Forelimb muscle (tissue), 1 donor: ENCODE measurements at places on chromosomes 2 and 18.

- no peak for DNase-seq
Observed at GRCh38 chr2:237546040-237546875, 20.1 kb upstream of the PRLH start.

- DNase-seq = no peak
Observed at GRCh38 chr18:32544088-32544487, 73.4 kb upstream of the GAREM1 start.

DNA sequence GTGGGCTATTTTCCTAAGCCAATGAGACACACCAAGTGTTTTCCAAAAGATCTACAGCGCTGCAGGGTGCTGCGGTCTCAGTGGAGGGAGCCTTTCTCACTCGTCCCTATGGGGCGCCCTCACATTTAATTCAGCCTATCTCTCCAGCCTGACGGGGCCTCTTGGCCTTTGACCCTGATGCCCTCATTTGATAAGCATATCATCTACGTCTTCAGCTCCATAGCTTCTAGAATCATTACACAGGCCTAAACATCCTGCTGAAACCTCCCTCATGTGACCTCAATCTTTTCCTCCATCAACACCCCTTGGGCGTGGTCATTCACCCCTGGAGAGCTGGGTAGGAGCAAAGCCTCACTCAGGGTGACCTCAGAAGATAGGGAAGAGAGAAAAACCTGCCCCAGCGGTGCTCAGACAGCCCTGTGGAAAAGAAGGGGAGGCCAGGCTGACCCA, 57.4 kb downstream of the CYP26B1 start:
- DNase-seq = no peak

GRCh38 chr18:38256366-38256765, 690.8 kb upstream of the CELF4 start:
- DNase-seq = no peak

DNA sequence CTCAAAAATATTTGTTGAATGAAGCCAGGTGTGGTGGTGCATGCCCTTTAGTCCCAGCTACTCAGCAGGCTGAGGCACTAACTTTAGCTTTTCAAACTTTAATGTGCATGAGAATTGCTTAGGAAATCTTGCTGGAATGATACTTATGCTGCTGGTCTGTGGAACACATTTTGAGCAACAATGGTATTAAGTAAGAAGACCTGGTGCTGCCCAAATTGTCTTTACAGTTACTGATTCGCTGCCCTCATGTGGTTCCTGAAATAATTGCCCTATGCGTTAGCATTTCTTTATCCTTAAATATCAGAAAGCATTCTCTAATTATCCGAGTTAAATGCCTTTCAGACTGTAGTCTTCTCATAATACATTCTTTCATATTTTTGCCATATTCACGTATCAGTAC, 76.0 kb upstream of the SESTD1 start:
- DNase-seq = no peak

GRCh38 chr2:11389551-11390398, 45.3 kb upstream of the ROCK2 start:
- no peak for DNase-seq

- DNase-seq = no peak
Observed at GRCh38 chr2:96100893-96101304, 15.5 kb downstream of the ADRA2B start.

GRCh38 chr2:23651187-23652080, 266.5 kb downstream of the KLHL29 start:
- no peak for DNase-seq

GRCh38 chr2:113198048-113198789, 24.4 kb downstream of the PSD4 start:
- DNase-seq = no peak

- DNase-seq = no peak
Observed at GRCh38 chr2:1024981-1025380, 74.3 kb downstream of the SNTG2 start.

DNA sequence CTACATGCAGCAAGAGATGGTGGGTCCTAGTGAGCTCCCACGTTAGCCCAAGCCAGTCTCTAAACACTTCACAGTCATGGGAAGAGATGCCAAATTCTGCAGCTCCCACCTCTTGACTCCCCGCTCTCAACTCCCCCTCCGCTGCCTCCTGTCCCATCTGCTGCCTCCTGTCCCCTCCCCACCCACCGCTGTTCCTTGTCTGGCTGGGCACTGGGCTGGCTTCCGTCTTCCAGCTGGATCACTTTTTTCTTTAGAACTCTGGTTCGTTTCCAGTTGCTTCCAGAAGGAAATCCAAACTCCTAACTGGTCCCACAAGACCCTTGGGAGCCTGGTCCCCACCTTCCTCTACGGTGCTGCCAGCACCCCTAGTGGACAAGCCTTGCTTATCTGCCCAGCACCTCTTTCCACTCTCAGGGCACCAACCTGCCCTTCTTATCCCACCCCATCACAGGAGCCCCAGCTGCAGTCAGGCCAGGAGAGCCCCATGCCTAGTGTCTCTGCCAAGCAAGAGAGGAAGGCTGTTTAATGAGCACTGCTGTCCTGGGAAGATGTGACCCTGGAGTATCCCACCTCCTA, 12.1 kb upstream of the TWIST2 start:
- no peak for DNase-seq

GRCh38 chr2:106113361-106113966, 80.6 kb downstream of the UXS1 start:
- DNase-seq = no peak

- DNase-seq = no peak
Observed at GRCh38 chr2:101291973-101292372, 16.5 kb downstream of the RNF149 start.

DNA sequence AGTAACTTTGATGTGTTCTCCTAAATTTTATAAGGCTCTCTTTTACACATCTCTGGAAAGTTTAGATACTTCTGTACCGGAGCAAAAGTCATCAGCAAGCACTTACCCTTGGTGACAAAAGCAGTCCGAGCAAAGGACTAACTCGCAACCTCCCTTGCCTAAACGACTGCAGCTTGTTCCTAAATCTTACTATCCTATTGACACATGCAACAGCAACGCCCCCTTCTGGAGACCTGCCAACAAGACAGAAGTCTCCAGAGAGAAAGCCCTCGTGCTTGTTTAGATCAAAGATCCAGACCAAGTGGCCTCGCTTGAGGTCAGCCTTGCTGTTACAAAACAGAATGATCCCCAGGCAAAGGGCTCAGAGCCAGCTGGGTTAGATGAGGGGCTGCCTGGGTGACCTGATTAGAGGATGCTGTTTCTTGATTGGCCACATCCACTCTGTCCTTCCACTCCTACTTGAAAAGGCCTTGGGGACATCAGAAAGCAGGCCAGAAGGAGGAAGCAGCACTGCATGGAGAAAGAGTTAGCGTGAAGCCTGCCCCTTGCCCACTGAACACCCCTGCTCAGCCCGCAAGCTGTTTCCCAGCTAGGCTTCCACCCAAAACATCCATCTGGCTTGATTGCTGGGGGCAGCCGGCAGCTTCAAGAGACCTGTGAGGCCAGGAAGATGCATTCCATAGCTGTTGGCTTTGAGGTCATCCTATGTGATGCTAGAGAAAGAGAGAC, 94.3 kb downstream of the HNRNPLL start:
- no peak for DNase-seq

DNA sequence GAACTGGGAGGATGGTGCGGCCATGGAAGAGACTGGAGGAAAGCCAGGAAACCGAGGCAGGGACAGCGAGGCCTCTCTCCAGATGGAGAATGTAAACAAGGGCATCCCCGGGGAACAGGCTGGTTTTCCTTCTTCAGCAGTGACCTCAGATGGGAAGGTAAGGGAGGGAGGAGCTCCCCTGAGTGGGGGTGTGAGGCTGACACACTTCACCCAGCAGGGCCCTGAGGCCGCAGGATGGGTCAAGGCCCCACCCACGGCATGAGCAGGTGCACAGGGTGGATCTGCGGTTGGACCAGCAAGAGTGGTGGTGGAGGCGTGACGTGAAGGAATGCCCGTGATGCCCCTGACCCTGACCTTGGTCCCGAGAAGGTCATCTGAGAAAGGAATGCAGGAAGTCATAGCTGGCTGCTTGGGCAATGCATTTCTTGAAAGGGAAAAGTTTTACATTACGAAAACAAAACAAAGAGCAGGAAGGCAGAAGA, 48.1 kb downstream of the ADCY3 start:
- no peak for DNase-seq

- no peak for DNase-seq
Observed at GRCh38 chr2:157486596-157487270, 42.8 kb upstream of the CYTIP start.

GRCh38 chr2:38153476-38154135, 77.7 kb upstream of the CYP1B1 start:
- no peak for DNase-seq

DNA sequence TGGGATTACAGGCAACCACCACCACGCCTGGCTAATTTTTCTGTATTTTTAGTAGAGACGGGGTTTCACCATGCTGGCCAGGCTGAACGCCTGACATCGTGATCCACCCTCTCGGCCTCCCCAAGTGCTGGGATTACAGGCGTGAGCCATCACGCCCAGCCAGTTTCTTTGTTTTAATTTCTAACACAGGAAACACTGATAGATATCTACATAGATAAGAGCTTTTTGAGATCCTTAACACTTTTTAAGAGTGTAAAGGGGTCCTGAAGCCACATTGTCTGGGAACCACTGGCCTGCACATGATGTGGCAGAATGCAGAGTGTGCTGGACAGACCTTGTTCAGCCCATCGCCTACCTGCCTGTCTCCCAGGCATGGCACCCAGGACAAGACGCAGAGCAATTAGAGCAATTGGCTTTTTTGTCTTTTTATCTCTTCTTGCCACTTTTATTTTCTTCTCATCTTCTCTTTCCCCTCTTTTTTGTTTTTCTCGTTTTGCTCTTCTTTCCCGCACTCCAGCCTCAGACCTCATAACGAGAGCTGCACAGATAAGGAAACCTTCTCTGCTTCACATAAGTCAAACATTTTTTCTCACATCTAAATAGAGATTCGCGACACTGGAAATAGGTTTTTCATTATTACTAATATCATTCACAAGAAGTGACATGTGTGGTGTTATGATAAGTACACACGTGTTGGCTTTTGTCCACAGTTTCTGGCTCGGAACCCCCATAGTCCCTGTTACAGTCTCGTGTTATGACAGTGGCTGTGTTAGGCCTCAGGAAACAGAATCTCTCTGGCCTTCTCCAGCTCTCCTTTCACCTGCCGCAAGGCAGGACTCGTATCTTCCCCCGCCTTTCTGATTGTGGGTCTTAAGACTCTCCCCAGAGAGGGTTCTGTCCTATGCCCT, 25.2 kb upstream of the GPR55 start:
- no peak for DNase-seq

DNA sequence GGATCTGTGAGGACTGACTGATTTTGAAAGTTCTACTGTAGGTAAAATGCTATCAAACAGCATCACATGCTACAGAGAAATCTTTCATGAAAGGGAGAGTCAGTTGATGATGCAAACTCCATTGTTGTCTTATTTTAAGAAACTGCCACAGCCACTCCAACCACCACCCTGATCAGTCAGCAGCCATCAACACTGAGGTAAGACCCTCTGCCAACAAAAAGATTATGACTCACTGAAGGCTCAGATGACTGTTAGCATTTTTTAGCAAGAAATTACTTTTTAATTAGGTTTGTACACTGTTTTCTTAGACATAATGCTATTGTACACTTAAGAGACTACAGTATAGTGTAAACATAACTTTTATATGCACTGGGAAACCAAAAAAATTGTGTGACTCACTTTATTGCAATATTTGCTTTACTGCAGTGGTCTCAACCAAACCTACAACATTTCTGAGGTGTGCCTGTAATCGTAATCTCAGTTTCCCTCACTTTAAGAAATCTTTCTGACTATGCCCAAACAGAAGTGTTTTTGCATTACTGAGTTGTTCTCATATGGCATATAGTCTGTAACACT, 42.8 kb downstream of the METTL8 start:
- DNase-seq = no peak

- DNase-seq = no peak
Observed at GRCh38 chr2:26396734-26397298, 4.9 kb upstream of the DRC1 start.

GRCh38 chr2:71720596-71721361, 267.4 kb downstream of the DYSF start:
- no peak for DNase-seq

GRCh38 chr18:48693006-48693405, 154.2 kb downstream of the CTIF start:
- DNase-seq = no peak

DNA sequence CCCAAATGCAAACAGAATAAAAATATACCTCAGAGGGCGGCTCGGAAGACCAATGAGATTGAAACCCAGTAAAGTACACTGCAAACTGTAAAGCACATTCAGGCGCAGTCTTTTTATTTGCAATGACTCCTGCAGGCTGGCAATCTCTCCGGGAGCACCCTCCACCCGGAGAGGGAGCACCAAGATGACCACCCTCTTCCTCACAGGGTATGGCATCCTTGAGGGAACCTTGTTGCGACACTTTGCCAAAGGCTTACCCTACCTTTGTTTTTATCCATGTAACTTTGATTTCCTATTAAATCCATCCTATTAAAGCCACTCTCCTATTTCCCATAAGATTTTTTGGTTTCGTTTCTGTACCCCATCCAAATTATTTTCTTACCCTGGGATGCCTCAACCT, 16.2 kb downstream of the CHST10 start:
- DNase-seq = no peak

GRCh38 chr2:85992611-85993010, 103.8 kb upstream of the ST3GAL5 start:
- DNase-seq = no peak

GRCh38 chr2:219595256-219595655, 2.4 kb upstream of the STK11IP start:
- DNase-seq = no peak

- no peak for DNase-seq
Observed at GRCh38 chr2:62409442-62409841, 96.6 kb downstream of the TMEM17 start.

- DNase-seq = no peak
Observed at GRCh38 chr2:18980104-18980785, 378.2 kb downstream of the OSR1 start.

DNA sequence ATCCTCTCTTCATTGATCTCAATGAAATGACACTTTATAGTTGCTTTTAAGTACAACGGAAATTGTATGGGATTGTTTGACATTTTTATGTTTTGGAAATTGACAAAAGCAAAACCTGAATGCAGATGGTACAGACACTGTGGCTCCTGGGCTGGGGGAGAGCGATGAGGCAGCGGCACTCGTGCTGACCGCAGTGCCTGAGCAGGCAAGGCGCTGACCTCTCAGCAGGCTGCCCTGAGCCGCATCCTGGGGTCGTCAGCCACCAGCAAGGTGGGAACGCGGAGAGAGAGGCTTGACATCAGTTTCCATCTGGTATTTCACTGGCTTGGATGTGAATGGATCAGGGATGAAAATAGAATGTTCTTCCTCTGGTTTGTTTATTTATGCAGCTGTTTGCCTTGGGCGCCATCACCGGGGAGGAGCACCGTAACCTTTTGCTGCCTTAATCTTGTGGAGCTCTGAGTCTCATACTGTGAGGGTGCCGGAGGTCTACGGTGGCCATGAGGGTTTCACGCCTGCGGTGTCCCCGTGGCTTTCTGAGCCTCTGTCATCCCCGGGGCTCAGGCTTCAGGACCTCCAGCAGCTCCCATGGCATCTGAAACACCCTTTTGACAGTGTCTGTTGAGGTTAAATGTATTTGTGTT, 94.8 kb upstream of the TPO start:
- no peak for DNase-seq

GRCh38 chr2:63899639-63900038, 57.9 kb downstream of the UGP2 start:
- DNase-seq = no peak

- no peak for DNase-seq
Observed at GRCh38 chr18:62749389-62749788, 34.0 kb downstream of the PHLPP1 start.
